ENCODE measurements at places on chromosomes 3 and 15.

DNA sequence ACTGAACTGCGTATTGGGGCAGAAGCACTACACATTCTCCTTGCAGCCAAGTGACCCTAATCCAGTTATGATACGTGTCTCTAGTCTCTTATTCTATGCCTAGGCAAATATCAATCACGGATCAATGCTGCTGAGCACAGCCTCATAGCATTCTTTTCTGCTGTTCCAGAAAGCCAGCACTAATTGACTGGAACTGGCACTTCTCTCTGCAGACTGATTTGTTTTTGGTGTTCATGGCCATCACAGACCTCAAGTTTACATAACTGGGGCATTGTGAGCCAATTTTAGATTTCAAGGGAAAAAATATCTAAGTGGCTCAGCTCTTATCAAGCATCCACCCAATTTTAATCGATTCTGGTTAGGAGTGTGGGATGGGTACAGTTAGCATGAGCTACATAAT is 37.9 kb downstream of the GLDN start:
- DNase-seq, result no peak

DNA sequence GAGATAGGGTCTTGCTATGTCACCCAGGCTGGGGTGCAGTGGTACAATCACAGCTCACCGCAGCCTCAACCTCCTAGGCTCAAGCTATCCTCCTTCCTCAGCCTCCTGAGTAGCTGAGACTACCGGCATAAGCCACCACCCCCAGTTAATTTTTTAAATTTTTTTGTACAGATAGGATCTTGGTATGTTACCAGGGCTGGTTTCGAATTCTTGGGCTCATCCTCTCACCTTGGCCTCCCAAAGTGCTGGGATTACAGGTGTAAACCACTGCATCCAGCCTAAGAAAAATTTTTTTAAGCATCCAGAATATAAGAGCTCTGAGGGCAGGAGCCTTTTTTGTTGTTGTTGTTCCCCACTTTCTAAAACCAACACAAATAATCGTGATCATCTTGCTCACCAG is 14.4 kb upstream of the MAP6D1 start:
- no peak for DNase-seq

GRCh38 chr15:71509139-71509538 is 301.2 kb upstream of the NR2E3 start:
- peak; percentile 6 for DNase-seq

- DNase-seq, result no peak
Measured at GRCh38 chr3:144831955-144832716, 860.5 kb downstream of the DIPK2A start.

DNA sequence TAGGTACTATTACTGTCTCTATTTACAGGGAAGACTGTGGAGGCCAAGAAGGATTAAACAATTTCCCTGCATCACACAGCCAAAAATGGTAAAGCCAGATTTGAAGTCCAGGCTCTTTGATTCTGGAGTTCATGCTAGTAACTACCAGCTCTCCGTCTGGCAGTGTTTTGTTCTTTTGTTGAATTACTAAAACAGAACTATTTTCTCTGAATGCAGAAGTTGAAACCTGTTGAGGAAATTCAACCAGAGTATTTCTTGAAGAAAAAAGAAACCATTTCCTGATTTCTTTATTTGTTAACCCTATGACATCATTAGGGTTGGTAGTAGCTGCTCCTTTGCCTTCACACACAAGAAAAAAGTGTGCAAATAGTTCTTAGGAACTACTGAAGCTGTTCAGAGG is 34.3 kb downstream of the CRTC3 start:
- DNase-seq, result no peak

- no peak for DNase-seq
Measured at GRCh38 chr15:87496109-87496508, 760.4 kb downstream of the NTRK3 start.
